Frontal cortex (tissue), 4 donors: ENCODE measurements at places on chromosomes 5 and 9.

DNA sequence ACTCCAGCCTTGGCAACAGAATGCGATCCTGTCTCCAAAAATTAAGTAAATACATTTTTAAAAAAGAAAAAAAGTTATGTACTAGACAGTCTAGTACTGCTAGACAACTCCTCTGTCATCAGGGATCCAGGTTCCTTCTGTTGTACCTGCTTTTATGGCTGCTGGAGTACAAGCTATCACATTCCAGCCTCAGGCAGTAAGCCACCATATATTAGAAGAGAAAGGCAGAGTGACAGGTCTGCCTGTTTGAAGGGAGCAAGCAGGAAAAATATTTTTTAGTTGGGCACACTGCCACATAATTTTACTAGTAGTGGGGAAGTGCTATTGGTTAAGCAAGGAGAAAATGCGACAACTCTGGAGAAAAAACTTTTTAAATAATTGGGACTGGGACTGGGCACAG is 10.9 kb downstream of the RPS6 start:
- no peak for DNase-seq

DNA sequence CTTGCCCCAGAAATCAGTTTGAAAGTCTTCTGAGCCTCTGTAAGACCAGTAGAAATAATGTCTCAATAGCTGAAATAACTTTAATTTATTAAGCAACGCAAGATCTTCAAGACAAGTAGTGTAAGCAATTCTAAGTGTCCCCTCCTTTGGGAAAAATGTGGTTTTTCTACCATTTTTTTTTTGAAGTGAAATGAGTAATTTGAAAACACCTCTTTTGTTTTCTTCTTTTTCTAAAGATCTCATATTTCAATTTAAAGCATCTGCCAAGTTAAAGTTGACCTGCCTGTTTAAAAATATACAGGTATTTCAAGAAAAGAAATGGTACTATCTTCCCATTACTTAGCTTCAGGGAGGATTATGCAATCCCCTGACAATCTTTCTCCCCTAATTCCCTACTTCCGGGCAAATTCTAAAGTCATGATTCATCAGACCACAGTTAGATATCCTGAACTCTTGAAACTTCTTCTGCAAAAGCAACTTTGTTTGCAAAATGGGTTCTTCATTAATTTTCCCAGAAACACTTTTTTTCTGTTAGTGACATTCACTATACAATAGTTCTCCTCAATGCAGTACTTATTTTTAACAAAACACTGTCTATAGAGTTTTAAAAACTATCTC is 7.8 kb upstream of the ANXA1 start:
- DNase-seq: no peak

DNA sequence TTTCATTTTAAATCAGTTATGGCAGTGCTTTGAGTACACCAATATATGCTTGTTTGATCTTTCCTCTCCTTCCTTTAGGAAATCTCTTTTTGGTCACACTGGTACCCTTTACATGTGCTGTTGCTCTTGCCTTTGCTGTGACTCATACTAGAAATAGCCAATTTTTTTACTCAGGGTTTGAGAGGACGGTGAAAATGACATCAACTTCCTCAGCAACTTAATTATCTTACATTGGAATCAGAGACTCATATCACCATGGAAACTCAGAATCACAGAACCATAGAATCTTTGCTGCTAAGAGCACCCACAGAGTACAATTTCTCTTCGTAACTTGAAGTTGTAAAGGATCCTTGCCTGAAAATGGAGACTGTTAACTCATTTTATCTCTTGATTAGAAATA is 13.8 kb upstream of the ZNF300 start:
- no peak for DNase-seq

DNA sequence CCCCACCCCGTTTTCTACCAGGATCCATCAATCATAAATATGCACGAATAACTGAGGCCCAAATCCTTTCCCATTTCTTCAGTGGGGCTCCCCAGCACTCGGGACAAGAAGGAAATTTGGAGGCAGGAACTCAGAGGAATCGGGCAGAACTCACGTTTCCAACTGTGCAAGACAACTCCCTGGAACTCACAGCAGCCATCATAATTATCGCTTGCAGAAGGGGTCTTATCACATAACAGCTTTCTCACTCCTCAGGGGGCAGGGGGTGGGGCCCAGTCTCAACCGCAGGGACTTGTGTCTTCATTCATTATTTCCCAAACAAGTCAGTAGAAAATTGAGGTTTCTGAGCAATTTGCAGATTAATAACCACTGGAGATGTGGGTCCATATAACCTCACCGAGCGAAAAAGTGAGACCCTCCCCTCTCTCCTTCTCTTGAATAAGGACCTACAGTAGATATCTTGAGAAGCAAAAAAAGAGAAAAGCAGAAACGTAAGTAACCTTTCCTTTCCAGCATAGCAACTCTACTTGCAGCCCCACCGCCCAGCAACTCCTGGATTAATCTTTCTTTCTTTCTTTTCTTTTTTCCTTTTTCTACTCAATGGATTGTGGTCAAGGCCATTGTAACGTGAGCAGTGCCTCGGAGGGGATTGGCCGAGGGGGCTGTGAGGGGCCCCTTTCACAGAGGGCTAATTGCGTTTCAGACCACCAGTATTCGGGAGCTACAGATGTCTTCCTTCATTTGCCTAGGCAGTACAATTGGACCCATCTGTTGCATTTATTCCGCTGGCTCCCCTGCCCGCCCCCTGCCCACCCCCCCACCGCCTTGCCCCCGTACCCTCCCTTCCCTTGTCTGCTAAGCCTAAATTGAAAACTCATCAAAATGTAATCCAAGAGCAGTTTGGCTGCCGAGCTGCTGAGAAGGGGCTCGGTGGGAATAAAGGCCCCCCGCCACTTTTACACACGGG is 24.7 kb upstream of the TIFAB start:
- DNase-seq: no peak

GRCh38 chr9:105466898-105467455 is 19.1 kb downstream of the FSD1L start:
- DNase-seq: no peak

- peak; percentile 87 for DNase-seq
Measured at GRCh38 chr9:37800631-37801286, at the start of gene DCAF10. Gene DCAF10 (plus strand): TSS chr9:37800797. CDS start chr9:37800867, 70 bp downstream.

DNA sequence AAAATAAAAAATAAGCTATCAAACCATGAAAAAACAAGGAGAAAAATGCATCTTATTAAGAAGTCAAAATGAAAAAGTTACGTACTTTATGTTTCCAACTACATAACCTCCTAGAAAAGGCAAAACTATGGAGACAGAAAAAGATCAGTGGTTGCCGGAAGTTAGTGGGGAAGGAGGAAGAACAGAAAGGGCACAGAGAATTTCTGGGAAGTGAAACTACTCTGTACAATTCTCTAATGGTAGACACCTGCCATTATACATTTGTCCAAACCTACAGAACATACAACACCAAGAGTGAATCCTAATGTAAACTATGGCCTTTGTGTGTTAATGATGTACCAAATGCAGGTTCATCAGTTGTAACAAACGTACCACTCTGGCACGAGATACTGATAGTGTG is 25.3 kb downstream of the SMU1 start:
- no peak for DNase-seq

- no peak for DNase-seq
Measured at GRCh38 chr5:137096149-137097103, 402.7 kb downstream of the SPOCK1 start.

DNA sequence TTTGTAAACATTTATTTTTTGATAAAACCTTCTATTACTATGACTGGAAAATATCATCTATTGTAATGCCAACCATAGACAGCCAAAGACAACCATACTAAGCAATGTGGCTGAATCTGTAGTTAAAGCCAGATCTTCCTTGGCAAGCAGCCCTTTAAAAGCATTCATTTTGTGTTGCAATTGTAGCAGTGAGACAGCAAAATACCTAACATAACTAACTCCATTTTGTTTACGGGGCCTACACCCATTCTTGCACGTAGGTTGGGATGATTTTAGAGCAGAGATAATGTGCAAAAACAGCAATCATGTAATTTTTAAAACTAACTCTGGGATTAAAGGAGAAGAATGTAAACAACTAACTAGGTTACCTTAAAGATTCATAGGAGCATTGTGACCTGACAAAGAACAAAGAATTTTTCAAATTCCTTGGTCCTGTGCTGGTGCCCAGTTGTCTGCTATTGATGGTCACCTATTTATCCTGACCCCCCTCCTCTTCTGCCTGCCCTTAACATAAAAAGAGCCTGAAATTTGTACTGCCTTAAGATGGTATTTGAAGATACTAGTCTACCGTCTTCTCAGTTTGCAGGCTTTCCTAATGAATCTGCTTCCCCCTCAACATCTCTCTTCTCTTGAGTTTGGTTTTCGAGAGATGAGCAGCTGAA is 10.6 kb downstream of the IFNA1 start:
- DNase-seq: no peak

- no peak for DNase-seq
Measured at GRCh38 chr5:59449905-59450644, 443.5 kb downstream of the PDE4D start.

DNA sequence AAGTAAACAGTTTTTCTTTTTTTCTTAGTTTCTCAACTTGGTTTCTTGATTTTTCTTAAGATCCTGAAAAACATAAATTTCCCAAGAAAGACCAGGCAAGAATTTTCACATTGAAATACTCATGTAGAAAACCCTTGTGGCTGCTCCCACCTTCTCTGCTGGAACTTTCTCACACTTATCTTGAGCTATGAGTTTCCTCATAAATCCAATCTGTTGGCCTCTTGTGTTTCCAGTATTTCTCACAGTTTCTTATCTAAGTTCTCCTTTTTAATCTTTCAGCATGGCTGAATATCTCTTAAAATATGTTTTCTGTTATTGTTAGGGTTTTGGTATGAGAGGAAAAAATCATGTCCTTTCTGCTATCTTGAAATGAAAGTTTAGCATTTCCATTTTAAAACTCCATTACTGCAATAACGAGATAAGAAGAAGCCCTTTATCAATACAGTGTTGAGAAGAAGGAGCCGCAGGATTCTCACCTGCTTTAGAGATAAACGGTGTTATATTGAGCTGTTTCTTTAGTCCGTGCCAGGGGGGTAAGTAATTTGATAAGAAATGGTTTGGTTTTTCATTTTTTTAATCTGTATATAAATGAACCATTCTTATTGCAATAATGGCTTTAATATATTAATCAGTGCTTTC is 89.3 kb downstream of the ALDH1A1 start:
- no peak for DNase-seq

- peak; percentile 90 for DNase-seq
Measured at GRCh38 chr9:95875305-95876137, at the start of gene ERCC6L2. Gene ERCC6L2 (plus strand): TSS chr9:95875691. CDS start chr9:95876039, 348 bp downstream.

GRCh38 chr9:77188242-77188641 is 10.9 kb downstream of the VPS13A start:
- no peak for DNase-seq

DNA sequence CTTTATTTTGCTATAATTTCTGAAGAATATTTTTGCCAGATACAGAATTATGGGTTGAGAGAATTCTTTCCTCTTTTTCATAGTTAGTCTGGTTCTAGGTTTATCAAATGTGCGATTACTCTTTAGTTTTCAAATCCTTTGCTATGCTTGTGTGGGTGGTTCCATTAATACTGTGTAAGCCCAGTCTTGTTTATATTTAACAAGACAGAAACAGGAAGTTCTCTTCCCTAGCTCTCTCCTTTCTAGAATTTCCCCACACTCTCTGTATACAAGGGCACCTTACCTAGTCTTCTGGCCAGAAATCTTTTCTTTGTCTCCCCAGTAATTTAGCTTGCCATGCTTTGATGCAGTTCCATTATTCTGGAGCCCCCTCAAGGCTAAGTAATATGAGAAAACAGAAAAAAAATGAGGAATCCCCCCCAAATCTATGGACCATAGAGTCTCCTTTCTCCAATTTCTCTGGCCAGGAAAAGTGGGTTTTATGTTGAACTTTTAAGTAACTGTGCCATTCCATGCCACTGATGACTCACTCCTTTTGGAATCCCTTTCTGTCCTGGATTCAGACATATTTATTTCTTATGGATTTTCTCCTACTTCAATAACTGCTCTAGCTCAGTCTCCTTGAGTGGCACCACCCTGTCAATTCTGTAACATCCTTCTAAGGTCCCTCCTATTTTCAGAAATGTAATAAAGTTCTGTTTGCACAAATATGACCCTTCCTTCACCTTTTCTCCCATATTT is 1714.1 kb downstream of the EFNA5 start:
- no peak for DNase-seq

DNA sequence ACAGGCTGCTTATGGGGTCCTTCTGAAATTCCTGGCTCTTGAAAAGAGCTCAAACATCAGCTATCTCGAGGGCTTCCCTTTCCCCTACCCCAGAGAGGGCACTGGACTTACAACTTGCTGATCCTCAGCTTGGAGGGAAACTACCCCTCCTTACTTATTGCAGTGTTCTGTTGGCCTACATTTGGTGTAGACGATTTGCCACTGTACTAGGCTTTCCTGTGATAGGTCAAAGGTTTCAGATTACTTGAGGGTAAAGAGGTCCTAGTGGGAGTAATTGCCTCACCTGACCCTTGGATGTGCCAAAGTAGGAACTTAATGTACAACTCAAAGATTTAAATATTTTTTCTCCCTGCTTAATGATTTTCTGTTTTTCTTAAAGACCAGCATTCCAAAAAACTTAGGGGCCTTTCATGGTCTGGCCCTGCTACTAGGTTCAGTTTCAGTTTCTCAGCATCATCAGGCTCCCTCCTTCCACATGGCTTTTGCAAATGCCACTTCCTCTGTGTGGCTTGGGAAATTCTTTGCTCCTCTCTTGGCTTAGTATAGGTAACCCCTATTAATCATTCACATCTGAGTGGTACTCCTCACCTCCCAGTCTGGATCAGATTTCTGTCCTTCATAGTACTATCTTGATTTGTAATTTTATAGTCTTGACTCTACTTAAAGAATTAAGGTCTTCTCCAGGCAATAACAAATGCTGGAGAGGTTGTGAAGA is 32.4 kb downstream of the CYSTM1 start:
- no peak for DNase-seq

- DNase-seq: no peak
Measured at GRCh38 chr5:74394528-74394915, 246.0 kb downstream of the ENC1 start.

DNA sequence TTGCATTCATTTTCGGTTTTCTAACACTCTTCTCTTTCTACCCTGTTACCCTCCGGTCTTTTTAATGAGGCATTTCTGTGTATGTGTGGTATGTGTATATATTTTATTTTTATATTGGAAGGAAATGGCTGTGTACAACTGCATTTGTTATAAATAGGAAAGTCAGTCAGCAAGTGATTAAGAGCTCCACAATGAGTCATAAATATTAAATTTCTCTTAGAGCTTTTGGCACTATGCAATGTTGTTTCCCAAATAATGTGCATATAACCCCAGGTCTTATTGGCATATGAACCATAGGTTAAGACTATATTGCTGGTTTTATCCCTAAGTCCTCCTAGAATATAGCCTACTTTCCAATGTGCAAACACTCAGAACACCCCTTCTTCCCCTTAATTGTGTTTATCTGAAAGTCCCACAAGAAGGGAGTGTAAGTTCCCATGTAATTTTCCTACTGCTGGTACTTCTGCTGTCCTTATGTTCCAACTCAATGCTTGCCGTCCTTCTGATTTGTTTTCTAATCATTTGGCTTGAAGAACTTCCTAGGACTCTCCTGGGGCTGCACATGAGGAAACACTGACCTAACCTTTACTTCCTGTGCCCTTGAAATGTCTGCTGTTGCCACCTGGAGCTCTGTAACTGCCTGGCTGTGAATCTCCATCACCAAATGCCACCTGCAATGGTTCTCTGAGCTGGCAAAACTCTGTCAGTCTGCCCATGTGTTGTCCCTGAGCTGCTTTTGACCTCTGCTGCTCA is 65.5 kb upstream of the PCSK5 start:
- DNase-seq: no peak

- DNase-seq: no peak
Measured at GRCh38 chr9:84385386-84386040, 45.0 kb upstream of the SLC28A3 start.

GRCh38 chr9:113882636-113883164 is 6.6 kb downstream of the ZNF618 start:
- no peak for DNase-seq
